ENCODE measurements at places on chromosomes 1 and 21.

DNA sequence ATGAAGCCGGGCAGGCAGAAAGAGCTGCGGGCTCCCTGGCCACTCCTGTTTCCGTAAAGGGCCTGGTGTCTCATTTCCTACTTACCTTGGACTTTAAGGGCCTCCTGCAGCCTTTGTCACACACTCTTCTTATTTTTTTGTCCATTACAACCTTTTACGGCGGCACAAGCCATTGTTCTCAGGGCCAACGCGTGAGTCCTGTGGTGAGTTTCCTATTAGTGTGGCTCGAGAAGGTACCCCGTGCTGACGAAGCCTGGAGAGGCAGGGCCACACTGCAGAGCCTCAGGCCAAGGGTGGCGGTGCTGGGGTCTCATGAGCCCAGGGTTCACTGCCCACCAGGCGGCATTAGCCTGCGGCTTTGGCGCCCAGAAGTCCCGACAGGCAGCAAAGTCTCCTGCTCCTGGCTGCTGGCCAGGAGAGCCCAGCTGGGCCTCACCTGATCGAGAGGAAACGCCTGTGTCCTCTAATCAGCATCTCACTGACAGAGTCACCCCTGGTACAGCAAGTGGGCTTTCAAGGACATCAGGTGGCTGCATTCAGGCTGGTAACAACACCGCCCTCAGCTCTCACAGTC, 62.0 kb downstream of the SIK1 start:
- no peak for DNase-seq

- no peak for DNase-seq
These were observed 25.0 kb downstream of the RGS7 start for GRCh38 chr1:241332037-241332409.

- no peak for DNase-seq
These were observed 111.2 kb upstream of the LBR start for GRCh38 chr1:225539069-225539468.

DNA sequence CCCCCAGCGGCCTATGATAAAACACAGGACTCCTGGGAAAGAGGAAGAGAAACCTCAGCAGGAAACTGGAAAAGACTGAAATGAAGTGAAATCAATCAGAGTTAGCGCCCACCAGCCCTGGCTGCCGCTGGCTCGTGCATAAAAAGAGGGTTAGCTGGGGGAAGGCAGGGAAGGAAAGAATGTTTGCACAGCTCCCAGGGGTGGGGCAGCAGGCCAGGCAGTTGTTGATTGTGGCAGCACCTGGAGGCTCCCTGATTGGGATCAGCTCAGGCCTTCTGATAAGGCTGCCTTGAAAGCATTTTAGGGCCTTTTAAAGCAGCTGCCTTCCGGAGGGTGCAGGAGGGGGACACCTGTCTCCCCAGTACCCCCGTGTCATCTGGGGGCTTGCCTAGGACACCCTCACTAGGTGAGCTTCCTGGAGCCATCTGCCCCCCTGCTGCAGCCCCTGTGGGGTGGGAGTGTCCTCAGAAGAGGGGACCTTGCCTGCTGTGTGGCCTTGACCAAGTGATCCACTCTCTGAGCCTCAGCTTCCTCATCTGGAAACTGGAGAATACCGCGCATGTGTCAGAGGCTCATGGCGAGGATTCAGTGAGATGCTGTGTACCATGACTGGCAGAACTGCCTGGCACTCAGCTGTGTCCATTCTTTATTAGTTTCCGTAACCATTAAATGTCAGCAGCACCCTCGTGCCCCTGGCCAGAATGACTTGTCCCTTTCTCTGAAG, 6.6 kb downstream of the EPHB2 start:
- no peak for DNase-seq

DNA sequence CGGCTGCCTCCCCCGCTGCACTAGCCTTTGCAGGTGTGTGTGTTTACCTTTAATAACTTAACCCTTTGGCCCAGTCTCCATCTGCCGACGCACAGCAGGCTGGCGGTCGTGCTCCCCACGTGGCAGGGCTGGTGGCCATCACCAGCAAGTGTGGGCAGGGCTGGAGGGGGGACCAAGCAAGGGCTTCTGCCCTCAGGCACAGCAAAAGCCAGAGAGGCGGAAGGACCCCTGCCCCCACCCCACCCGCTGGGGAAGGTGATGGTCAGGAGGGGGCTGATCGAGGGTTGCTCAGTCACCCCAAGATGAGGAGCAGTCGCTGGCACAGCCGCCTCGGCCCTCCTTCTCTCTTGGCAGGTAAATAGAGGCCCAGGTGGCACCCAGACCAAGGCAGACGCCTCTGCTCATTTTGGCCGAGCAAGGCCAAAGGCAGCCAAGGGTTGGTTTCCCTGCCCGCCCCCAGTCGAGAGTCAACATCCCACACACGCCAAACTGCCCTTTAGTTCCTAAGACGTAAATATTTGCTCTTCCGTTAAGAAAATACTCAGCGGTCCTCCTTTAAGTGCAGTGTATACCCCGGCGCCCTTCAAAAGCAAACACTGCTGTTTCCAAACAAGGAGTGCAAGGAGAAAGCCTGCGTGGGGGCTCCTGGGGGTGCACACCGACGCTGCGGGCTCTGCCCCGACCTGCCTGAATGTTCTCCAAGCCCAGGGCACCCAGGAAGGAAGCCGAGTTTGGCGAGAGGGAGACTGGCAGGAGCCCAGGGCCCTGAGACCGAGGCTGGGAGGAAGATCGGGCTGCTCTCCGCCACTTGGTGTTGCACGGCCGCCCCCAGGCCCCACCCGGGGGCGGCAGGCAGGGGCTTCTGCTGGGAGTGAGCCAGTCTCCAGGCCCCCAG, 82.7 kb downstream of the SIK1 start:
- no peak for DNase-seq

Measured in activated CD8-positive, alpha-beta memory T cell treated with anti-CD3 and anti-CD28 coated beads for 4 hours (primary cell).